Placental epithelial cell (primary cell): ENCODE measurements at places on chromosomes 13 and 19. TPM values are rescaled to one million over a fixed set of nuclear protein-coding genes. Genes with fewer than 3 reads are reported as not detected.

PARP4 gene
- total RNA-seq, result 48.7 and 58.0 TPM in 2 replicates

MICOS13 gene
- total RNA-seq, result 33.0 and 38.8 TPM in 2 replicates

ARHGAP33 gene
- 8.7 and 14.5 TPM in 2 replicates for total RNA-seq

ALG11 gene
- 20.4 and 27.4 TPM in 2 replicates for total RNA-seq

WDR87 gene
- under 0.01 TPM in 2 replicates for total RNA-seq

LSM7 gene
- 120 and 125 TPM in 2 replicates for total RNA-seq

PNMA8B gene
- 0.22 and 0.39 TPM in 2 replicates for total RNA-seq

STOML3 gene
- not detected in 2 replicates for total RNA-seq

ITGBL1 gene
- 22.8 and 63.8 TPM in 2 replicates for total RNA-seq

OSCAR gene
- total RNA-seq, result 0.33 and 0.39 TPM in 2 replicates

TEX29 gene
- total RNA-seq, result 0.79 TPM in 1 of 2 replicates, not detected in the other

RNF225 gene
- 2.8 and 5.5 TPM in 2 replicates for total RNA-seq

CGB7 gene
- 2.2 and 4.7 TPM in 2 replicates for total RNA-seq

SERP2 gene
- 4.7 and 4.9 TPM in 2 replicates for total RNA-seq

ATP8B3 gene
- total RNA-seq, result 4.0 and 5.9 TPM in 2 replicates

C5AR2 gene
- total RNA-seq, result under 0.01 and 2.1 TPM in 2 replicates

CTXN1 gene
- 0.39 and 0.43 TPM in 2 replicates for total RNA-seq

PCDH9 gene
- total RNA-seq, result 25.8 and 49.9 TPM in 2 replicates

SERTAD1 gene
- total RNA-seq, result 26.7 and 29.0 TPM in 2 replicates

ZNF426 gene
- total RNA-seq, result 27.5 and 28.0 TPM in 2 replicates

SERPINE3 gene
- under 0.01 TPM in 2 replicates for total RNA-seq
